ENCODE measurements at places on chromosomes 12 and 14.

DNA sequence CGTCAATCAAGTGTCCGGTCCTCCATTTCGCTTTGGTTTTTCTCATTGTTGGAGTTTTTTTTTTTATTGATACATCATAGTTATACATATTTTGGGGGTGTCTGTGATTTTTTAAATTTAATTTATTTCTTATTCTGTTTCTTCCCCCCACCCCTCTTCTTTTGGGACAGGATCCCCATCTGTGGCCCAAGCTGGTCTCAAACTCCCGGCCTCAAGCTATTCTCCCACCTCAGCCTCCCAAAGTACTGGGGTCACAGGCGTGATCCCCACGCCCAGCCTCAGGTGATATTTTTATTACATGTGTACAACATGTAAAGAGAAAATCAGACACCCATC, 51.3 kb upstream of the ZFP36L1 start:
- DNase-seq = no peak

DNA sequence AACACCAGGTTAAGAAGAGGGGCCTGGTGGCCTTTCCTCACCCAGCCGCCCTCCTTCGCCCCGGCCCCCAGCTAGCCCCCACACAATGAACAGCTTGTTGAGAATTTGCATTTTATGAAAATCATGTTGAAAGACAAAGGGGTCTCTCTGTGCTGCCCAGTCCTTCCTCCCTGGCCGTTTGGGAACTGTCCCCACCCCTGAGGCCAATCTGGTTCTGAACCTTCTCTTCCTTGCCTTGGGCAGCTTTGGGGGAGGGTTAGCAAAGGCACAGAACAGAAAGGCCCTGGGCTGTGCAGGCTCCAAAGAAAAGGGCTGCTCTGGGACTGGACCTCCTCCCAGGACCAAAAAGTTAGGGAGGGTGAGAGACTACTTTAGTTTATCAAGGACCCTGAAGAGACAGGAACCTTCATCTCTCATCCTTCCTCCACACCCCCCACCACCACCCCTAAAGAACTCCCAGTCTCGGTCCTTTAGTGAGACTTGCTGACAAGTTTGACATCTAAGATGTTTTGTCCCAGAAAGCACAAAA, 1.3 kb downstream of the TAMALIN start:
- no peak for DNase-seq

DNA sequence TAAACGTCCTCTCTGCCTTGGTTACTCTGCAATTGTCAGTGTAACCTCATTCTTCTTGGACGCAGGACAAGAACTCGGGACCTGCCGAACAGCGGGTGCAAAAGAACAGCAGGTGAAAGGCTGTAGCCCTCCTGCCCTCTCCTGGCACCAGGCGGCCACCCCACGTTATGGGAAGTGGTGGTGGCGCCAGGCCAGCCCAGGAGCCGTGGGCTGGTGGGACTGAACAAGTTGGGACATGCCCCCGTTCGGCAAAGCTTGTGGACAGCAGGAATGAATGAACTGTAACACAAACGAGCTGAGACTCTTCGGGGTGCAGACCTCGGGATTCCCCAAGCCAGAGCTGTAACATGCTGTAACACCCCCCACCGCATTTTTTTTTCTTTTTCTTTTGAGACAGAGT, 6.6 kb upstream of the M6PR start:
- no peak for DNase-seq

DNA sequence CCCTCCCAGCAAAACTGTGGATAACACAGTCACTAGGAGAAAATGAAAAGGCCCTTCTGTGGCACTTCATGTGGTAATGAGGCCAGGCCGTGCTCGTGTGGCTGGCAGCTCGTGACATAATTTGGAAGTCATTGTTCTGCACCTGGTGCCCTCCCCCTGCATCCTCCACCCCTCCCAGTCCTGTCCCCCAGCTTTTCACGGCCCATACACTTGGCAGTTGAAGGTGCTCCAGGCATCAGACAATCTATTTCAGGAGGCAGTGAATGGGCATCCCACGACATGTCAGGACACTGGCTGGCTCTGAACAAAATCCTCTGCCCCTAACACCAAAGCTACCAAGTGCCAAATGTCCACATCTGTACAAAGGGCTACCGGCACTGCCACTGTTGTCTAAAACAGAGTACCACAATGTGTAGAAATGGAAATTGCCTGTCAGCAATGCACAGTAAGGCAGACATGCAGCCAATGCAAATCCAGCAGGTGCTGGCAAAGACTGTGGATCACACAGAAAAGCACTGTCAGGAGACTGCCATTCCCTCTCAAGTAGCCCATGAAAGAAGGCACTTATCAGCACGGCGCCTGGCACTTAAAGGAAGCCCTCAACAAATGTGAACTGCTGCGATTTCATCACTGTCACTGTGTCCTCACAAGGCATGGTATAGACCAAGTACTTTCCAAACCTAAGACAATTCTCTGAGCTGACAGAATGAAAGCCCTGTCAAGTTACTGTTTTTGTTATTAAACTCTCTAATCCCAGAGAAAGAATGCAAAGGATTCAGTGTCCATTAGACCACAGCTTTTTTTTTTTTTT, 39.1 kb downstream of the CORO1C start:
- peak; percentile 90 for DNase-seq

- no peak for DNase-seq
Measured at GRCh38 chr14:31936115-31936514, 141.0 kb upstream of the ARHGAP5 start.

DNA sequence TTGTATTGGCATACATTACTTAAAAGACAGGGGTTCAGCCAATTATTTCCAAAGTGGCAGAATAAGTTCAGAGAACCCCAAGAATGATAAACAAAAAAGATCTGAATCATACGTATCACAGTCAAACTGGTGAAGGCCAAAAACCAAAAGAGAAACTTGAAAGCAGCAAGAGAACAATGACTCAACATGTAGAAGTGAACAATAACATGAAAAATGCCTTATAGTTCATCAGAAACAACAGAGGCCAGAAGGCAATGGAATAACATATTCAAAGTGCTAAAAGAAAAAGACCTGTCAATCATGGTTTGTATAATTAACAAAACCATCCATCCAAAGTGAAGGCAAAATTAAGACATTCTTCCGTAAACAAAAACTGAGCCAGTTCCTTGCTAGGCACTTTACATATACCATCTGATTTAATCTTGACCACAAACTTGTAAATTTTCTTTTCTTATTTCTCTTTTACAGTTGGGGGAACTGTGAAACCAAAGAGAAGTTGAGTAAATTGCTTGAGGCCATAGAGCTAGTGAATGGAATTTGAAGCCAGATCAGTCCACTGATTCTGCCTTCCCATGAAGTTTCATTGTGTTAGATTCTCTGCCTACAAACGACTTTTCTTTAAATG, 232.1 kb upstream of the SEL1L start:
- no peak for DNase-seq

GRCh38 chr12:5592310-5592709, 160.4 kb downstream of the NTF3 start:
- DNase-seq = no peak

GRCh38 chr14:80323038-80323665, 111.8 kb upstream of the DIO2 start:
- DNase-seq = no peak

DNA sequence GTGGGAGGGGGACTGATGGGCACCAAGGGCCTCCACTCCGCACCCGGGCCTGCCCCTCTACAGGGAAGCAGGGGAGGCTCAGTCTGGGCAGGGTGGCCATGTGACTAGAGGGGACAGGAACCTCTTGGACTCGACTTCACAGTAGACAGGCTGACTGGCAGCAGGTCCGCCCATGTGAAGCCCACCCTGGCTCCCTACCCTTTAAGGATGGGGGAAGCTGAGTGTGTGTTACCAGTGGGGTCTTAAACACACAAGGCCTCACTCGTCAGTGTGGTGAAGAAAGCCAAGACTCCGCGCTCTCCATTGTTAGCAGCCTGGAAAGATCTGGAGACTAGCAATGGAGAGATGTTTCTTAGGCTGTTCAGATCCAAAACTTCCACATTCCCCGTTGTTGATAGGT, 52.4 kb downstream of the ANAPC7 start:
- no peak for DNase-seq

GRCh38 chr12:12539028-12539810, 23.4 kb downstream of the DUSP16 start:
- DNase-seq = no peak

DNA sequence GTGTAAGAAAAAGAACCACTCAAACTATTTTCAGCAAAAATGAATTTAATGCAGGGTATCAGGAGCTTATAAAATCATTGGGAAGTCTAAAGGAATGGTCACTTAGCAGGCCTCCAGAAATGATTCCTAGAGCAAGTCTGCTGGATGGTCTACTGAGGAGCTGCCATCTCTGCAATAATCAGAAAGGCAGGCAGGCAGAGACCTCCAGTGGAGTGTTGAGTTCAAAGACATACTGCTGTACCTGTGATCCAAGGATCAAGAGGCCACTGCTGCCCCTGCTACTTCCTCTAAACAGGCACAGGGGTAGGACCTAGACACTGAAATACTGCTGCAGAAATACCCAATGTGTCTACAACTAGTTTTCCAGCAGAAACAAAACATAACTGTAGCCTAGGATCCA, 14.5 kb upstream of the KICS2 start:
- DNase-seq = no peak

GRCh38 chr12:129423041-129423580, 480.7 kb downstream of the TMEM132D start:
- no peak for DNase-seq

- DNase-seq = no peak
Measured at GRCh38 chr12:54427106-54427505, 8.0 kb upstream of the ITGA5 start.

DNA sequence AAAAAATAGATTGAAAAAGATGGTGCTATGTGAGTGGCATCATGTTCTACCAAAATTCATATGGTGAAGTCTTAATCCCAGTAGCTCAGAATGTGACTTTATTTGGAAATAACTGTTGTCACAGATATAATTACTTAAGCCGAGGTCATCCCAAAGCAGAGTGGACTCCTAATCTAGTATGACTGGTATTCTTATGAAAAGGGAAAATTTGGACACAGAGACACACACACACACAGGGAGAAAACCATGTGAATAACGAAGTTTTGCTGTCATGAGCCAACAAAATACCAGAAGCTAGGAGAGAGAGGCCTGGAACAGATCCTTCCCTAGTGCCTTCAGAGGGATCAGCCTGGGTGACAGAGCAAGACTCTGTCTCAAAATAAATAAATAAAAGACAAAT, 62.6 kb downstream of the FAR2 start:
- DNase-seq = no peak

DNA sequence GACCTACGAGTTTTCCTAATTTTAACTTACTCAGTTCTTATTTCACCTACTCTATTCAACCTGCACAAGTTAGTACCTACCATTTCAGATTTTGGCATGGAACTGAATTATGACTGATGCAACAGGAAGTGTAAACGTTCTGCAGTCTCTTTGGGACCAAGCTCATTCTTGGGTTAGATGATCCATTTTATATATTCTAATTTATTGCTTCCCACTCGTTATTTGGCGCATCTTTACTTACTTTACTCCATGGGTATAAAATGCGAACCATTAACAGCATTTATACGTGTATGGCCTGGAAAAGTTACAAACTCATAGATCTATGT, 1.0 kb upstream of the EML1 start:
- DNase-seq = no peak

GRCh38 chr14:23286020-23286901, at the start of gene HOMEZ:
HOMEZ (minus strand) TSS chr14:23286132; CDS start chr14:23285952, 180 bp downstream.
- peak; percentile 98 for DNase-seq

GRCh38 chr12:114254998-114255397, 150.9 kb downstream of the TBX5 start:
- no peak for DNase-seq

GRCh38 chr14:33534632-33535031, 416.2 kb downstream of the EGLN3 start:
- DNase-seq = no peak

DNA sequence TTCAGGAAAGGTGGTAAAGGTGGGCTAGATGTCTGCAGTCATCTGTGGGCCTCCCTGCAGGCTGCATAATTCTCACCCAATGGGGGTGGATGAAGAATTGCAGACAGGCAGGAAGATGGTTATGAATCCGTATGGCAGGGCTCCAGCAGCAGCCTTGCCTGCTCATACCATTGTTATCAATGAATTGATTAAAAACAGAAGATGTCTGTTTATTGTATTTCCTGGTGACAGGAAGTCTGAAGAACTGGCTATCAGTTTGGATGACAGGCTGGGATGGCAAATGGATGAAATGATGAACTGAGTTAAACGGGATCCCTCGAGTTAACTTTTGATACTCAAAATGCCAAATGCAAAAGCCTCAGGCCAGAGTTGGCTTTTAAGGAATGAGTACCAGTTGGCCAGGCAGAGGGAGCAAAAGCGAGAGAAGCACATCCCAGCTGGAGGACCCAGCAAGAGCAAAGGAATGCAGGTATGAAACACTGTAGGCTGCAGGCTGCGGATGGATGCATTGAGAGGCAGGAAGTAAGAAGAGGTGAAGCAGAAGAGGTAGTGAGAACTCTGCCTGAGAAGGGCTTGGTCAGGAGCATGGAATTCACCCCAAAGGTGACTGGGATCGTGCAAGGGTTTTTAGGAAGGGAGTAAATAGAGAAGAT, 550.0 kb upstream of the TBX3 start:
- DNase-seq = no peak

- DNase-seq = no peak
Measured at GRCh38 chr14:41449066-41449465, 157.6 kb upstream of the LRFN5 start.

DNA sequence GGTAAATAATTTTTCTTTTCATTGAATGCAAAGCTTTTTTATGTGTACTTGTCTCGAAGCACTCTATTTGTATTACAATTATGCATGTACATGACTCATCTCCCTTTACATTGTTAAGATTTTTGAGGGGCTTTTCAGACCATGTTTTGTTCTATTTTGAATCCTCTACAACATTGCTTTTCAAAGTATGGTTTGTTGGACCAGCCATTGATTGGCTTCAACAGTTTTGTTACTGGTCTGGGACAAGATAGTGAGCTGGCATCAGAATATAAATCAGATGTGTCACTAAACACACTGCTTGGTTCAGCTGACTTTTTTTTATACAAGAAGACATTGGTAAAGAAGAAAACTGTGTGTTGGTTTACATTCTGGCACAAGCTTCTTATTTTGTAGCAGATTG, 122.3 kb downstream of the MON2 start:
- no peak for DNase-seq

DNA sequence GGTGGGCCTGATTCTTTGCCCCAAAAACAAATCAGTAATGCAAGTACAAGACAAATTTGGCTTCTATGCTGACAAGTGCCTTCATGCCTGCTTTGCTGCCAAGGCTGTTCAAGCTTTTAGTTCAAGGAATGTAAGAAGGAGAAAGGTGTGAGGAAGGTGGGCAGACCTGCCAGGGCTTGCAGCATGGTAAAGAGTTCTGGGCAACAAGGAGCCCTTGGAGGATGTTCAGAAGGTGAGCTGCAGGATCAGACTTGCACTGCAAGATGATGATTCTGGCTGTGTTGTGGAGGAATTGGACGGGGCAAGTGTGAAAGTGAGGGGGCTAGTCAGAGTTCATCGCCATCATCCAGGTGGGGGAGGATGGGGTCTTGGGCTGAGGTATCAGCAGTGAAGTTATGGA, 167.9 kb downstream of the NUAK1 start:
- no peak for DNase-seq

GRCh38 chr12:70983692-70984091, 63.2 kb upstream of the PTPRR start:
- no peak for DNase-seq
